ENCODE measurements at places on chromosomes 6 and 20. TPM values are rescaled to one million over a fixed set of nuclear protein-coding genes. Genes with fewer than 3 reads are reported as not detected.

The OPRL1 gene
- total RNA-seq = 0.42 TPM

The FAM209B gene
- total RNA-seq = not detected

The AARS2 gene
- 17.5 TPM for total RNA-seq

The RAB44 gene
- 0.05 TPM for total RNA-seq

The ZSCAN26 gene
- total RNA-seq = 5.0 TPM

The SCUBE3 gene
- not detected for total RNA-seq

The ID1 gene
- 2.2 TPM for total RNA-seq

The GMPR gene
- 1.4 TPM for total RNA-seq

- no peak for DNase-seq
- peaks cover 3% of the 10 kb centered on the region for H3K4me1 ChIP-seq
- no peaks in the 10 kb centered on the region for H3K27me3 ChIP-seq
- H3K4me3 ChIP-seq = no peak overlapping the region
- H3K27ac ChIP-seq = no peak overlapping the region
- peaks cover 23% of the 10 kb centered on the region for H3K36me3 ChIP-seq
Observed at GRCh38 chr20:34529742-34530141, 13.5 kb downstream of the DYNLRB1 start.

DNA sequence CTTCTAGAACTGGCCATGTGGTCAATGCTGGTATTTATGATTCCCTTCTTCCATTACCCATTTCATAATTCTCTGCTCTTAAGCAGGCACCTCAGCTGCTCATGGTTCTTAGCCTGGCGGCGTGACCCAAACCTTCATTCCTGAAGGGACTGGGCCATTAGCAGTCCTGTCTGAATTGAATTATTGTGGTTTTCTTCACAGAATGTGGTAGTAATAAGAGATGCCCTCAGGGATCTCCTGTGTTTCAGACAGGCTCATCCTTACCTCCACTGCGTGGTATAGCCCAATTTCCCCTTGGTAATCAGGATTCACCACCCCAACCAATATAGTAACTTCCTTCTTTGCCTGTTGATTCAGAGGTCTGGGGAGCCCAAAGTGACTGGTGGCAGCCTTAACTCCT is 37.6 kb downstream of the PKIB start:
- no peak overlapping the region for H3K27ac ChIP-seq
- no peaks in the 10 kb centered on the region for H3K27me3 ChIP-seq
- no peak overlapping the region for H3K4me3 ChIP-seq
- H3K36me3 ChIP-seq = no peaks in the 10 kb centered on the region
- no peaks in the 10 kb centered on the region for H3K4me1 ChIP-seq
- no peak for DNase-seq

DNA sequence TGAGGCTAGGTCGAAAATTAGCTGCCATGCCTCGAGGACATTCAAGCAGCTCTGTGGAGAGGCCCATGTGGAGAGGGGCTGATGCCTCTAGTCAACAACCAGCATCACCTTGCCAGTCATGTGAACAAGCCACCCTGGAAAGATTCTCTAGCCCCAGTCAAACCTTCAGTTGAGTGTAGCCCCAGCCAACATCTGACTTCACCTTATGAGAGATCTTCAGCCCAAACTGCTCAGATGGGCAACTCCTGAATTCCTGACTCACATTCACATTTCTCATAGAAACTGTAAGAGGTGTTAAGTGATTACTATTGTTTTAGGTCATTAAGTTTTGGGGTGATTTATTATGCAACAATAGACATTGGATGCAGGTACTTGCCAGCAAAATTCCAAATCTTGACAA is 44.9 kb downstream of the GJA10 start:
- DNase-seq = no peak
- peaks cover 47% of the 10 kb centered on the region for H3K4me1 ChIP-seq
- H3K27ac ChIP-seq = peak overlapping the region; percentile 75
- peaks cover 88% of the 10 kb centered on the region for H3K36me3 ChIP-seq

DNA sequence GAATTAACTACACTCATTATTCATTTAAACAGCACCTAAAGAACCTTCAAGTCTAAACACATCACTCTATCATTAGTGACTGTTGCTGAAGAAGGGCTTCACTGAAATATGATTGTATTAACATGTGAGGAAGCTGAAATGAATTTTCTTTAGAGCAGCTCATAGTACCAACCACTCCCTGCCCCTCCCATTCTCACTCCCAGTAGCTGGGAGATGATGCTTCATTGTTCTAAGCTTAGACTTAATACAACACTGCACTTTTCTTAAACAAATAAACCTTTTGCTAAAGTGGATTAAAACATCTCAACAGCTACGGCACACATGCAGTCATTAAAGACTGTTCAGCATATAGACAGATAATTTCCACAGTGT is 63.1 kb downstream of the ATXN1 start:
- H3K27me3 ChIP-seq = no peaks in the 10 kb centered on the region
- peaks cover 7% of the 10 kb centered on the region for H3K36me3 ChIP-seq
- H3K27ac ChIP-seq = peak overlapping the region; percentile 86
- peak overlapping the region; percentile 50 for H3K4me3 ChIP-seq
- H3K4me1 ChIP-seq = peaks cover 74% of the 10 kb centered on the region

DNA sequence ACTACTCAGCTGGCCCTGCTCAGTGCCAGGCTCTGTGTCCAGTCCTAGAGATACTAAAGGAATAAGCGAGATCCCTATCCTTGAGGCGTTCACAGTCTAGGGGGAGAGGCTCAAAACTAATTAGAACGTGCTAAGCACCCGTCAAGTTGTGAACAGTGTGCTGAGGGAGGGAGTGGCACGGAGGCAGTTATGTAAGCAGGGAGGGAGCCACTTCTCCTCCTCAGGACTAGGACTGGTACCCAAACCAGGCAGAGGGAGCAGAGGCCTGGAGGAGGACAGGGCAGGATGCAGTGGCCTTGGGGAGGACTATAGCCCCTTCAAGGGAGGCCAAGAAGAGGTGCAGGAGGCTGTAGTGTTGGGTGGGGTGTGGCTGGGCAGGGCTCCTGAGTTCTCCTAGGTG is 39.6 kb upstream of the VSTM2L start:
- no peaks in the 10 kb centered on the region for H3K27me3 ChIP-seq
- DNase-seq = no peak
- peaks cover 16% of the 10 kb centered on the region for H3K36me3 ChIP-seq

- H3K4me3 ChIP-seq = no peak overlapping the region
- no peak overlapping the region for H3K27ac ChIP-seq
- H3K36me3 ChIP-seq = no peaks in the 10 kb centered on the region
- peaks cover 4% of the 10 kb centered on the region for H3K27me3 ChIP-seq
Observed at GRCh38 chr6:148251891-148252290, 90.7 kb upstream of the SASH1 start.

- H3K36me3 ChIP-seq = no peaks in the 10 kb centered on the region
- peaks cover 62% of the 10 kb centered on the region for H3K27me3 ChIP-seq
- H3K4me1 ChIP-seq = peaks cover 21% of the 10 kb centered on the region
Observed at GRCh38 chr20:10673842-10674683, at the start of gene JAG1. TSS of gene JAG1 (minus strand) at chr20:10673999. CDS start at chr20:10673530, 469 bp downstream.

DNA sequence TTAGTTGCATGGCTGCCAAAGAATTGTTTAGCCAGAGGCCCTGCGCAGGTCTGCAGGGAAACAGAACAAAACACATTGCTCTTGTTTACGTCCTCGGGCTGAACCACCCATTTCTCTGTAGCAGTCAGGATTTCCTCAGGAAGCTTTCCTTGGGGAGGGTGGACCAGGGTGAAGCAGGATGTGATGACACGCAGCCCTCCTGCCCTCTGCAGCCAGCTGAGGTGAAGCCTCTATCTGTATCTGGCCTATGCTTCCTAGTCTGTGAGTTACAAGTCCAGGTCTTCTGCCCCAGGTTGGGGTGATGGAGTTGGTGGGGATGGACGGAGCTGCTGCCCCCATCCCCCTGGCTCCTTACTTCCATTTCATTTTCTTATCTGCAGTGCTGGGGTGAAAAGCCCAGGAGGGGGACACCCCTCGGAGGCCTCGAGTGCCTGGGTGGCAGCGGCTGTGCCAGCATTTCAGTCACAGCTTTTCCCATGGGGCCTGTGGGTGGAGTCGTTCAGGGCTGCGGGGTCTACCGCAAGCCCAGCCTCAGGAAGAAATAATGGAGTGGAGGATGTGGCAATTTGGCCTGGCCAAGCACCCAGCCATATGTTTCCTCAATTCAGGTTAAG is 24.9 kb downstream of the SASH1 start:
- H3K4me1 ChIP-seq = peaks cover 4% of the 10 kb centered on the region
- H3K27ac ChIP-seq = no peak overlapping the region
- DNase-seq = peak; percentile 4
- no peak overlapping the region for H3K4me3 ChIP-seq
- H3K27me3 ChIP-seq = peaks cover 15% of the 10 kb centered on the region

DNA sequence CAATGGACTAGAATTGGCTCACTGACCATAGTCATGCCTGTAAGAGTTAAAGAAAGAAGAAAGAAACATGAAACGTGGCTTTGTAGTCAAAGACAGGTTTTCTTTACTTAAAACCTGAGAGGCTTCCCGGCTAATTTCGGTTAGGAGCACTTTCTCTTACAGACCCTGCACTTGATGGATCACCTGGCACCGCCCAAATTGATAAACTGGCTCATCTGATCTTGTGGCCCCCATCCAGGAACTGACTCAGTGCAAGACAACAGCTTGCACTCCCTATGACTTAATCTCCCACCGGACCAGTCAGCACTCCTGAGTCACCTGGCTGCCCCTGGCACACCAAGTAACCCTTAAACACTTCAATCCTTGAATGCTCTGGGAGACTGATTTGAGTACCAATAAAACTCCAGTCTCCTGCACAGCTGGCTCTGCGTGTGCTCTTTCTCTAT is 12.3 kb downstream of the TMEM14B start:
- H3K27me3 ChIP-seq = no peaks in the 10 kb centered on the region

DNA sequence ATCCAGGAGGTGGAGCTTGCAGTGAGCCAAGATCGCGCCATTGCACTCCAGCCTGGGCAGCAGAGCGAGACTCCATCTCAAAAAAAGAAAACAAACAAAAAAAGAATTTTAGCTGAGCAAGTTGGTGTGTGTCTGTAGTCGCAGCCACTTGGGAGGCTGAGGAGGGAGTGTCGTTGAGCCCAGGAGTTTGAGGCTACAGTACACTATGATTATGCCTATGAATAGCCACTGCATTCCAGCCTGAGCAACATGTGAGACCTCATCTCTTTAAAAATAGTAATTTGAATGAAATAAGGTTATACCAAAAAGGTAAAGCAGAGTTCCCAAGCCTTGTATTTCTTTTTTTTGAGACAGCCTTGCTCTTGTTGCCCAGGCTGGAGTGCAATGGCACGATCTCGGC is 19.8 kb downstream of the MTRES1 start:
- H3K36me3 ChIP-seq = peaks cover 13% of the 10 kb centered on the region
- no peaks in the 10 kb centered on the region for H3K27me3 ChIP-seq
- H3K4me1 ChIP-seq = no peaks in the 10 kb centered on the region
- no peak overlapping the region for H3K27ac ChIP-seq
- no peak for DNase-seq

DNA sequence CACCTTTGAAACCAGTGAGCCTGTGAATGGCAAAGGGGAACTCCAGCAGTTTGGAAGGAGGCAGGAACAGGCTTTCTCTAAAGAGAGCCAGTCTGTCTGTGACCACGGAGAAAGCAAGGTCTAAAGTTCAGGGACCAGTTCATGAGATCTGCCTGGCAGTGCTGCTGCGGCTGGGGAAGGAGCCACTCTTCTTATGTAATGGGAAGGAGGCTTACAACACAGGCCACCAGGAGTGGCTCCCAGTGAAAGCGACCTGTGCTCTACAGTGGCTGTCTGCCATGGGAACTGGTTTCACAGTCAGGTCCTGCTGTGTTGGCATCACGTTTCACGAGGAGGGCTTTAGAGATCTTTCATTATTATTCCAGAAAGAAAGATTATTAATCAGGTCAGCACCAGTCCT is 291.9 kb upstream of the PRDM1 start:
- no peak for DNase-seq
- no peak overlapping the region for H3K4me3 ChIP-seq
- peaks cover 47% of the 10 kb centered on the region for H3K4me1 ChIP-seq
- peak overlapping the region; percentile 42 for H3K27ac ChIP-seq
- H3K27me3 ChIP-seq = peaks cover 2% of the 10 kb centered on the region
- no peaks in the 10 kb centered on the region for H3K36me3 ChIP-seq

DNA sequence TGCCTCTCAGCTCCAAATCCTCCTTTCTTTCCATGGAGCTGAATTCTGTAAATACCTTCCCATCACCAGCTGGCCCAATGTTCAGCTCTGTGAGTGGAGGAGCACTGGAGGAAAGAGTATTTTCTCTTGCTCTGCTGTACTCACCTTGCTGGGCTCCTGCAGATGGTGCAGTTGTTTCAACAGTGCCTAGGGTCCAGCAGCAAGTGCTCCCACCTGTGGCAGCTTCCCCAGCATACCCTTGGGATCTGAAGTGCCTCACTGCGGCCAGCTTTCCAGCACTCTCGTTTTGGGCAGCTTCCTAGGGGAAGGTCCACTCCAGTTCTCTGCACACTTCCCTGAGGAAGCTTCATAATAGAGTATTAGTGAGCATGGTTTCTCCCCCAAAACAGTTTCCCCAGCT is 170.9 kb downstream of the ARHGAP18 start:
- H3K27ac ChIP-seq = no peak overlapping the region
- H3K36me3 ChIP-seq = no peaks in the 10 kb centered on the region
- no peaks in the 10 kb centered on the region for H3K4me1 ChIP-seq

GRCh38 chr6:155710704-155711103 is 255.1 kb upstream of the NOX3 start:
- DNase-seq = no peak
- no peak overlapping the region for H3K27ac ChIP-seq
- H3K4me1 ChIP-seq = no peaks in the 10 kb centered on the region
- no peak overlapping the region for H3K4me3 ChIP-seq
- H3K27me3 ChIP-seq = peaks cover 2% of the 10 kb centered on the region

DNA sequence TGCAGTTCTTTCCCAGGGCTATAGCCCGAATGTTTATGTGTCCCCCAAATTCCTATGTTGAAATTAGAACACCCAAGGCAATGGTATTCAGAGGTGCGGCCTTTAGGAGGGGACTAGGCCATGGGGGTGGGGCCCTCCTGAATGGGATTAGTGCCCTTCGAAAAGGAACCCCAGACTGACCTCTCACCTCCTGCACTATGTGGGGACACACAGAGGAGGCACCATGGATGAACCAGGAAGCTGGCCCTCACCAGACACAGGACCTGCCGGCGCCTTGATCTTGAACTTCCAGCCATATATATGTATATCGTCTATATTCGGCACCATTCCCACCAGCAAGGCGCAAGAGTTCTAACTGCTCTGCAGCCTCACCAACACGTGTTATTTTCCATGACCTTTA is 101.5 kb upstream of the BHLHE23 start:
- no peaks in the 10 kb centered on the region for H3K4me1 ChIP-seq
- H3K27ac ChIP-seq = no peak overlapping the region
- no peak for DNase-seq

DNA sequence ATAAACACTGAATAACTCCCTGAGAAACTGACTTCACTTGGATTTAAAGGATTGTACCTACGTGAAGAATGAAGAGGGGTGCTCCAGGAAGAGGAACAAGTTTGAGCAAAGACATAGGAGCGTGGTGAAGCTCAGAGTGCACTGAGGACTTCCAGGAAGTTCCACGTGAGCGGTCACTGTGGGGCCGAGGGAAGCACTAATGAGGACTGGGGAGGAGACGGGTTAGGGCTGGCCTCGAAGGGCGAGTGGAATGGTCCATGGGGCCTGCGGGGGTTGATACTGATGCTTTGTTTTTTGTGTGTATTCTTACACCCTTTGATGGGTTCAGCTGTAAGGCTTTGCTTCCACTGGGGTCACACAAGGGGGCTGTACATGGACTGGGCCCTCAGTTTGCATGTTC is 91.9 kb downstream of the CDH4 start:
- no peaks in the 10 kb centered on the region for H3K36me3 ChIP-seq
- H3K4me1 ChIP-seq = no peaks in the 10 kb centered on the region
- no peak overlapping the region for H3K27ac ChIP-seq
- peaks cover 4% of the 10 kb centered on the region for H3K27me3 ChIP-seq

Measured in activated CD4-positive, alpha-beta T cell treated with anti-CD3 and anti-CD28 coated beads for 36 hours (primary cell).